ENCODE measurements at places on chromosomes 7 and 10.

DNA sequence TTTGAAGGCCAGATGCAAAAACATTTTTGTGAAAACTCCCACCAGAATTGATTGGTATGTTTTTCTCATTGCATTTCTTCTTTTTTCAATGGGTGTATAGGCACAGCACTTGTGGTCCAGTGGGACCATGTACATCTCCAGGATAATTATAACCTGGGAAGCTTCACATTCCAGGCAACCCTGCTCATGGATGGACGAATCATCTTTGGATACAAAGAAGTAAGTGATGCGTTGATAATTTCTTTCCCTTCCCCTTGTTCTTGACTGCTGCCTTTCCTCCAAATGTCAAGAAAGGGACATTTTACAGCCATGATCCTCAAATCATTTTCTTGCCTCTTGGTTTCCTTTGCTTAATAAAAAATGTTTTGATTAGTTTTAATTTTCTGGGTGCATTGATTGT lies 331.5 kb downstream of the PLXDC2 start:
- DNase-seq, result no peak

DNA sequence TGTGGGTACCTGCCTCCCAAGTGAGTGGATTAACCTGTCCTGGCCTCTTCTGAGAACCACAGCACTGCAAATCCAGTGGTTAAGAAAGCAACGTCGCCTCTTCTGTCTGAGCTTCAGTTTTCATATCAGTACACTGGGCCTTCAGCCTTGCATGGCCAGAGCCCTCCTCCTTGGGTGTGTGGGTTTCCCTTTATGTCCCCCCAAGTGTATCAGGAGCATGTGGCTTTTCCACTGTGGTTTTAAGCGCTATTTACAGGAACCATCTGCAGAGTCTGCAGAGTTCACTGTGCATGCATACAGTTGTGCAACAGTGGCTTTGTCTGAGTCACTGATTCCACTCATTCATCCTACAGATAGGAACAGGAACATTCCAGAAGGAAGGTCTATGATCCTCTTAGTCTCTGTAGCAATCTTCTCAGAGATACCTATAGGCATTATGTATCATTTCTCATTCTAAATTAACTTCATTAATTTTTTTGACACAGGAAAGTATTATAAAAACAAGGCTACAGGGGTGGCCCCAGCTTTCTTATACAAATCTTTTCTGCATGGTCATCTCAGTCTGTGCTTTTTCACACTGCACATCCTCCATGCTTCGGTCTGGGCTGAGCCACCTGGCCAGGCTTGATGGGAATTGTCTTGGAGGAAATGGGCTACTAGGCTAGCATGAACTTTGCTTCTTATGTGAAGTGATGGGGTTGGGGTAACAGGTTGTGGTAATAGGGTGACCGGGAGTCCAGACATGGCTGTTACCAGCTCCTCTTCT lies 17.1 kb downstream of the MBL2 start:
- no peak for DNase-seq

- DNase-seq, result no peak
Observed at GRCh38 chr10:98030991-98031431, 590 bp upstream of the CRTAC1 start.

- DNase-seq, result no peak
Observed at GRCh38 chr7:100706672-100707311, 871 bp downstream of the POP7 start.

- DNase-seq, result no peak
Observed at GRCh38 chr10:69181433-69181832, 1.4 kb downstream of the SUPV3L1 start.

- DNase-seq, result no peak
Observed at GRCh38 chr10:101774589-101775272, 1.2 kb downstream of the FGF8 start.

- DNase-seq, result no peak
Observed at GRCh38 chr10:96984541-96985131, 152.5 kb downstream of the LCOR start.

DNA sequence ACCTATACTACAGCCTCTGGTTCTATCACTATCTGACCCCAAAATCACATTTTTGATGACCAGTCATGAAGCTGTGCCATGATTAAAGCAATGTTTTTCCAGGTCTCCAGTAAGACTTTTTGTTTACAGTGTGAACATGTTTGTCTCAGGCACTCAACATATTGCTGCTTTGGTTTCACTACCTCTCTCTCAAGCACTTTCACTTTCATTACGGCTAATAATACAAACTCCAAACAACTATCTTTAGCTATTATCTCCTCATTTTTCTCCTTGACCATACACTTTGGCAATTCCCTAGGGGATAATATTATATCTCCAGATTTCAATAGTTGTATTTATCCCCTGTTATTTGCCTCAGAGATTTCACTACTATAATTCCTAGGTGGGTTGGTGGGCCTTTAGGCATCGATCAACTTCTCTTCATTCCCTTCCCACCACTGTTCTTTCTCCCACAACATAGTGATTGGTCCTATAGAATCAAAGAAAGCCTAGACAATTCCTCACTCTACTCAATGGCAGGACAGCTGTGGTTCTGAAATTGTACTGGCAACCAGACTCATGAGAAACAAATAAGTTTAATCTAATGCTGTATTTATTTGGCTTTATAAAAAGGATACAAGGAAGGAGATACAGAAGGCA lies 261.4 kb upstream of the ZWINT start:
- DNase-seq, result no peak

GRCh38 chr7:16741676-16742075 lies 11.9 kb upstream of the TSPAN13 start:
- DNase-seq, result no peak

- no peak for DNase-seq
Observed at GRCh38 chr10:13681095-13681494, 94.3 kb downstream of the PRPF18 start.

GRCh38 chr7:64045301-64046040 lies at the start of gene ZNF727:
TSS of gene ZNF727 (plus strand) at chr7:64045434. CDS start at chr7:64045622, 188 bp downstream.
- DNase-seq, result peak; percentile 1
